ENCODE measurements at places on chromosomes 1 and 21. TPM values are rescaled to one million over a fixed set of nuclear protein-coding genes. Genes with fewer than 3 reads are reported as not detected.

DNA sequence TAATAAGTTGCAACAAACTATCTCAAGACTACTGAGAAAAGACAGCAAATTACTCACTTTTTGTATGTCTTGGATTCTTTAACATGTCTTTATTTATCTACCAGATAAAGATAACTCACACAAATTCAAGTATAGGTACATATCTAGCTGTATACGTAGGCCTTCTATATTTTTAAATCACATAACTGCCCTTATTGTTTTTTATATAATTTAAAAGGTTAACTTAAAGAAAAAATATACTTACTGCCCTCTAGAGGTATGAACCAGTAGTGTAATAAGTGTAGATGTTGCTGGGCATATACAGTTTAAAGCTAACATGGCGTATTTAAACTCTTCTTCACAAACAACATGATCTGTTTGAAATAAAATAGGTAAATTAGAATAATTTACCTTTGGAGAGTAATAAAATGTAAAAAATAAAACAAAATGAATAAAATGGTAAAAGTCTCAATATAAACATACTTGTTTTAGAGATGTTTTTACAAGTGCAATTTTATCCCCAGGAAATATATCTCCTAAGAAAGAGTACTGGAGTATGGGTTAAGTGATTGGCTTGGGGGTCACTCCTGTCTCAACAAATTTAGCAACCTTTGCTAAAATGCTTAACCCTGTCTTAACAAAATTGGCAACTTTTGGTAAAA is 235.2 kb downstream of the KCNT2 start:
- no peak for DNase-seq

DNA sequence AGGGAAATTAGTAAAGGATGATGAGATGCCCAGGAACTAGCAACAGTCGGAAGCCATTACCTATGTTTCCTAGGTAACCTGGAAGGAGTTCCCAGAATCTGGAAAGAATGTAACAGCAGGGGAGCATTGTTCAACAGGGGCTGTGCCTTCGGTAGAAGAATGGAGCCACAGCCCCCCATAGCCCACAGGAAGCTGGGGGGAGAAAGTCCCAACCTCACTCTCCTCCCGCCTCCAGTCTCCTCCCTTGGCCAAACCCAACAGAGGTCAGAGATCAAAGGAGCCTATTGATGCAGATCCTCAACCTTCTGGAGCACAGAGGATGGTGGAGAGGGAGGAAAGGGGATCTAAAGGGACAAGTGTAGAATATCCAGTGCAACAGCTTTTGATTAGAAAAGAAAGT is 131.5 kb upstream of the SLC44A3 start:
- DNase-seq: no peak

DNA sequence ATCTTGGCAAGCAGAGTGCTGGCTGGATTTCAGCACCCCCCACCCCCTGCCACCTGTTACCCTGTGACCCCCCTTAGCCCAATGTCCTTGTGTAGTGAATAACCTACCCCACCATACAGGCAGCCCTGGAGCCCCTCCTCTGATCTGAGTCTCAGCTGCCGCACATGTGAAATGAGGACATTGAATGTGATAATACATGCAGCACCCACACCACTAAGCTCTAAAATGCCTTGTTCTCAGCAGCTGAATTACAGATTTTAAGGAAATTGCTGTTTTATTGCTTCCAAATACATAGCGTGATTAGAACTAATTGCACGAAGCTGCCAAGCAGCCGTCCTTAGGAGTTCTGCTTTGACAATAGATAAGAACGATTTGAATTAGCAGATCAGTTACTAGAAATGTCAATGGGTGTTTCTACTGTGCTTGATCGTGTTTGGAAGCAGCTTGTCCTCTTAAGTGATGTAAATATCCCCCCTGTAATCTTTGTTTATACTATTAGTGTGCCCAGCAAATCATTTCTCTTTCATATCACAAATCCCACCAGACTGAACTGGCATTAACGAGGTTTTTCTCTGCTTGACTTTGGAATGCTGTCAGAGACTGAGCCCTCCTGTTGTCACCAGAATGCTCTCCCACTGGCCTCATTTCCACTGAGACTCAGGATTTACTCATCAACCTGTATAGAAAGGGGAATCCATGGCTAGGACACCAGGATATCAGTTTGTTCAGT is 4.9 kb downstream of the SLAMF8 start:
- no peak for DNase-seq

- no peak for DNase-seq
These were observed 67.9 kb upstream of the ARID1A start for GRCh38 chr1:26627954-26628353.

Gene SPRR5
- not detected for polyA plus RNA-seq

Gene RXFP4
- polyA plus RNA-seq: not detected
